ENCODE measurements at places on chromosomes 12 and 14.

- DNase-seq: peak; percentile 31
Observed at GRCh38 chr14:101188571-101188915, 285.0 kb upstream of the RTL1 start.

GRCh38 chr14:41297576-41298327, 308.9 kb upstream of the LRFN5 start:
- DNase-seq: no peak

- DNase-seq: no peak
Observed at GRCh38 chr14:77763316-77763715, 2.4 kb upstream of the SNW1 start.

DNA sequence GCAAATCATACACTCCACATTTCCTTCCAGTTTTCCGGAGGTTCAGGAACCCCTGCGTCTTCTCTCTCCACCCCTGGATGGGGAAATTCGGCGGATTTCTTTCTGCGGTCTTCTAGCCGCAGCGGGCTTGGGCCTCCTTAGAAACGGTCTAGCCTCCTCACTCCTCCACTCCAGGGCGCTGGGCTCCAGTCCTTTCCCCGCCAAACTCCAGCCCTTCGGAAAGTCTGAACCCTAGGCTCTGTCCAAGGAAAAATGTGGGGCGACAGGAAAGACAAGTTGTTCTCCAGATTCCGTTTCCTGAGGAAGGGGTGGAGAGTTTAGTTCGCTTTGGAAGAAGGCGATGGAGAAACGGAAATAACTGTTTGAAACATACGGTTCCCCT, 1.4 kb upstream of the HOXC10 start:
- no peak for DNase-seq

GRCh38 chr14:22010545-22011252, 337.1 kb upstream of the OR4E1 start:
- no peak for DNase-seq

- no peak for DNase-seq
Observed at GRCh38 chr12:11685316-11685715, 35.8 kb downstream of the ETV6 start.

DNA sequence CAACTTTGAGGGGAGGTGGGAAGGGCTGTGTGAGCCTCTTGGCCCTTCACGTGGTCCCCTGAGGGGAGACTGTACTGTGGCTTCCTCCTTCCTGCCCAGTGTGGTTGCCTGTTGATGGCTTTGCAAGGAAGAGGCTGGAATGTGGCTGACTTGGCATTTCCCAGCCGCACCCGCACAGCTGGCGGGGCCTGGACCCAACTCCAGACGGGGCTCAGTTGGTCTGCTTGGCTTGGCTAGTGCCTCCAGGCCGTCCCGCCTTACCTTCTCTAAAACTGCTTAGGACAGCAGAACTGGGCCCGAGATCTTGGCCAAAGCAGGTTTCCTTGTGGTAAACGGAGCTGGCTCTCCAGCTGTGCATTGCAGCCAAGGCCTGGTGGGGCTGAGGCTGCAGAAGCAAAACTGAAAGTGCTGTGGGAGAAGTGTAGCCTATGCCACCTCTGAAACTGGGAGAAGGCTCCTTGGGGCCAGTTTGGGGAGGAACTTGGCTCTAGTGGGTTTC, 139.5 kb downstream of the SMOC1 start:
- DNase-seq: no peak

- no peak for DNase-seq
Observed at GRCh38 chr12:93805736-93806141, 128.6 kb downstream of the CRADD start.

- no peak for DNase-seq
Observed at GRCh38 chr12:19830446-19830845, 391.2 kb downstream of the AEBP2 start.

- no peak for DNase-seq
Observed at GRCh38 chr12:113291586-113291985, 43.3 kb downstream of the SLC8B1 start.

DNA sequence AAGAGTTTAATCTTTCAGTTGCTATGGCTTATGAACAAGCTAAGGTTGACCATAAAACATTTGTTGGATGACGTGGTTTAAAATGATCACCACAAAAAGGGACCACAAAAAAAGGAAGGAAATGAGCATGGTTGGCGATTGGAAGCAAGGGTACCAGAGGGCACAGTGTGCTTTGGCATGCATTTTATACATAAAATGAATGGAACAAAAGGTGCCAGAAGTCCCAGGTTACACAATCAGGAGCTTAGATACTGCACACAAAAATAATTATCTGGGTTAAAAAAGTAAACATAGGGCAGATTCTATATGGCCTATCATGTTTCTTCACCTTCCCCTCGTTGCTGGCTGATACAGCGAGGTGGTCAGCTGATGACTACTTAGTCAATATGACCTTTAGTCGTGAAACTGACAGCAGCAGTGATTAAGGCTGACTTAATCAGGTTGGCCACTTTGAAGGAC, 50.7 kb downstream of the ZC3H14 start:
- DNase-seq: no peak
